Cortex of kidney (tissue), 1 donor: ENCODE measurements at places on chromosomes 7 and 10.

- DNase-seq: no peak
Observed at GRCh38 chr7:155576900-155577508, 30.6 kb upstream of the CNPY1 start.

GRCh38 chr7:93043385-93043985 is 74.3 kb downstream of the SAMD9 start:
- no peak for DNase-seq

GRCh38 chr7:22854158-22855048 is 31.8 kb upstream of the TOMM7 start:
- no peak for DNase-seq

GRCh38 chr10:17021656-17022465 is 107.8 kb downstream of the CUBN start:
- no peak for DNase-seq

DNA sequence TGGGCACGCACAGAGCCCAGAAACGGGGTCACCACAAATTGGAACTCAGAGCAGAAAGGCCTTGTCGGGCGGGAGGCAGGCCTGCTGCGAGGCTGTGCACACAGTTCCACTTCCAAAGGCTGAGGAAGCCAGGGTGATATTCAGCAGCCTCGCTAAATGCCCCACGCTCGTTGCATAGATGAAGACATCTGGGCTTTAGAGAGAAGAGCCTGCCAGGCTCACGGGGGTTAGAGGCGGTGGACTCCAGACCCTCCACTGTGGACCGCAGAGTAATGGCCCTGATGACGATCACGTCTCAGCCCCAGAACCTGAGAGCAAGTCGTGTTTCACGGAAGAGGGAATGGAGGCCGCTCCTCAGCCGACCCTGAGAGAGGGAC is 104.2 kb downstream of the DNAJB6 start:
- DNase-seq: no peak

DNA sequence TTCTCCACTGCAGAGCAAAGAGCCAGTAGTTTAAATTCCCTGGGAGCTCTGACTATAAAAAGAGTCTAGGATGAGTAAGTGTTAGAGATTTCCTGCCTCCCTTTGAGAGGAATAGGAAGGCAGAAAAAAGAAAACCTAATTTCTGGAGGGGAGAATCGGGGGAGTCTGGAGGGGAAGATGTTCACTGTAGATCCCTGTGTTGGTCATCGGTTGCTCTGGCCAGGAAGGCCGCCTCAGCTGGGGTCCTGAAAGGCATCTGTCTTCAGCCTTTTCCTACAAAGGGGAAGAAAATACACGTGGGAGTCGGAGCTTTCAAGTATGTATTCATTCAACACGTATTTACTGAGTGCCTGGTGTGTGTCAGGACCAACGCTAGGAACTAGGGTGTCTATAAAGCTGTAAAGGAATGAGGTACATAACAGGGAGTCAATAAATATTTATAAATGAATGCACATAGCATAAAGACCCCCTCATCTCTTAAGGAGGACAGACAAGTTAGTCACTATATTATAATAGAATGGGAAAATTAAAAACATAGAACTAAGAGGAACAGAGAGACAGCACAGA is 101.1 kb downstream of the ICA1 start:
- DNase-seq: no peak

- DNase-seq: no peak
Observed at GRCh38 chr10:102945962-102946361, 27.9 kb downstream of the CNNM2 start.
